ENCODE measurements at places on chromosomes 11 and 22.

GRCh38 chr22:39645532-39645931 lies 75.0 kb downstream of the CACNA1I start:
- DNase-seq, result no peak

GRCh38 chr22:36316419-36316818 lies 63.5 kb downstream of the APOL1 start:
- DNase-seq, result no peak

- DNase-seq, result no peak
These were observed 23.0 kb downstream of the MRPL48 start for GRCh38 chr11:73810637-73811036.

GRCh38 chr11:45233121-45233803 lies 52.9 kb downstream of the SYT13 start:
- no peak for DNase-seq

DNA sequence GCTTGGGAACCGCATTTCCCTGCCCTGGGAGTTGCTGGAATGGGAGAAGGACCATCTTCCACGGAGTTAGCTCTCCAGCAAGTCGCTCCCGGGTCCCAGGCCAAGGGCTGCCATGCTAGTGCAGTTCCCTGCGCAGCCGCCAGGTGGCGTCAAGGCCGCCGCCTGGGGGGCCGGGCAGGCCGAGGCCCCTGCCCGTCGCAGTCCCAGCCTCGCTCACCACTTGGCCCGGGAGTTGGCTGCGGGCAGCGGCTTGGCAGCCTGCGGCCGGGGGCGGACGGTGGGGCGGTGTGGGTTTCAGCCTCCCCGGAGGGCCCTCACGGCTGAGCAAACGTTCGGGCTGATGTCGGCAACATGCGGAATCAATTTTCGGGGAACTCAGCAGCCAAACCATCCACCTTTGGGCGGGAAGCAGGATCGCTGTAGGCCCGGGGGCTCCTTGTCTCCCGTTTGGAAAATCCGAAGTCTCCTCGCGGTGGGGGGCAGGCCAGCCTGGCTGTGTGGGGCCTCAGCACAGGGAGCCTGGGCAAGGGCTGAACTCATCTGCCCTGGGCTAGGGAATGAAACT lies 415.1 kb downstream of the SOX6 start:
- DNase-seq, result peak; percentile 40

DNA sequence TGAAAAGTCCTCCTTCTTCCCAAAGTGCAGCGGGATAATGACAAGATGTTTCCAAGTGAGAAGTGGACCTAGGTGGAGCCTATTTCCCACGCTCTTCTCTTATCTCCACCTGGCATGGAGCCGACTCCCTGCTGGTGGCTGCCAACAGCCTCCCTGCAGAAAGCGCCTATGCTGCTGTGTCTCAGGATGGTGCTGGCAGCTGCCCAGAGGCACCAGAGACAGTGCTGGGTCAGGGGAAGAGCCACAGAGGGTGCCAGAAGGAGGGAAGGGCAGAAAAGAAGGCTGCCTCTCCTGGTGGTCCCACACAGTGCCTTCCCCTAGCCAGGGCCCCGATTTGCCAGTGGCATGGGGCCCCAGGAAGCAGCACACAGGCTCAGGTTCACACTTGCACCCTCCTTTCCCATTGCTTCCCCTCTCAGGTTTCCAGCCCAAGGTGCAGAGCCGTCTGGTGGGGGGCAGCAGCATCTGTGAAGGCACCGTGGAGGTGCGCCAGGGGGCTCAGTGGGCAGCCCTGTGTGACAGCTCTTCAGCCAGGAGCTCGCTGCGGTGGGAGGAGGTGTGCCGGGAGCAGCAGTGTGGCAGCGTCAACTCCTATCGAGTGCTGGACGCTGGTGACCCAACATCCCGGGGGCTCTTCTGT lies 19.0 kb downstream of the CD5 start:
- DNase-seq, result no peak

- DNase-seq, result no peak
These were observed 497.2 kb downstream of the BUD13 start for GRCh38 chr11:116275635-116276034.

- DNase-seq, result peak; percentile 34
These were observed 759 bp upstream of the PEX16 start for GRCh38 chr11:45918331-45918941.

DNA sequence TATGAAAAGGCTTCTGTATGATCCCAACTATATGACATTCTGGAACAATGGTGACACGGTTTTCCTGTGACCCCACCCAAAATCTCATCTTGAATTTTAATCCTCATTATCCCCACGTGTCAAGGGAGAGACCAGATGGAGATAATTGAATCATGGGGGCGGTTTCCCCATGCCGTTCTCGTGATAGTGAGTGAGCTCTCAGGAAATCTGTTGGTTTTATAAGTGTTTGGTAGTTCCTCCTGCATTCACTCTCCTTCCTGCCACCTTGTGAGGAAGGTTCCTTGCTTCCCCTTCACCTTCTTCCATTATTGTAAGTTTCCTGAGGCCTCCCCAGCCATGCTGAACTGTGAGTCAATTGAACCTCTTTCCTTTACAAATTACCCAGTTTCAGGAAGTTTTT lies 53.1 kb upstream of the TSPAN18 start:
- no peak for DNase-seq

DNA sequence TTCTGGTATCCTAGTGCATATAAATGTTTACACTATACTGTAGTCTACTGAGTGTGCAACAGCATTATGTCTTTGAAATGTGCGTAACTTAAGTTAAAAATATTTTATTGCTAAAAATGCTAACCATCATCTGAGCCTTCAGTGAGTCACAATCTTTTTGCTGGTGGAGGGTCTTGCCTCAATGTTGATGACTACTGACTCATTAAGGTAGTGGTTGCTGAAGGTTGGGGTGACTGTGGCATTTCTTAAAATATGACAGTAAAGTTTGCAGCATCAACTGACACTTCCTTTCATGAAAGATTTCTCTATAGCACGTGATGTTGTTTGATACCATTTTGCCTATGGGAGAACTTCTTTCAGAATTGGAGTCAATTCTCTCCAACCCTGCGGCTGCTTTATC lies 8.5 kb upstream of the CREBZF start:
- no peak for DNase-seq

- no peak for DNase-seq
These were observed 253.1 kb downstream of the TTC28 start for GRCh38 chr22:28426346-28427132.

DNA sequence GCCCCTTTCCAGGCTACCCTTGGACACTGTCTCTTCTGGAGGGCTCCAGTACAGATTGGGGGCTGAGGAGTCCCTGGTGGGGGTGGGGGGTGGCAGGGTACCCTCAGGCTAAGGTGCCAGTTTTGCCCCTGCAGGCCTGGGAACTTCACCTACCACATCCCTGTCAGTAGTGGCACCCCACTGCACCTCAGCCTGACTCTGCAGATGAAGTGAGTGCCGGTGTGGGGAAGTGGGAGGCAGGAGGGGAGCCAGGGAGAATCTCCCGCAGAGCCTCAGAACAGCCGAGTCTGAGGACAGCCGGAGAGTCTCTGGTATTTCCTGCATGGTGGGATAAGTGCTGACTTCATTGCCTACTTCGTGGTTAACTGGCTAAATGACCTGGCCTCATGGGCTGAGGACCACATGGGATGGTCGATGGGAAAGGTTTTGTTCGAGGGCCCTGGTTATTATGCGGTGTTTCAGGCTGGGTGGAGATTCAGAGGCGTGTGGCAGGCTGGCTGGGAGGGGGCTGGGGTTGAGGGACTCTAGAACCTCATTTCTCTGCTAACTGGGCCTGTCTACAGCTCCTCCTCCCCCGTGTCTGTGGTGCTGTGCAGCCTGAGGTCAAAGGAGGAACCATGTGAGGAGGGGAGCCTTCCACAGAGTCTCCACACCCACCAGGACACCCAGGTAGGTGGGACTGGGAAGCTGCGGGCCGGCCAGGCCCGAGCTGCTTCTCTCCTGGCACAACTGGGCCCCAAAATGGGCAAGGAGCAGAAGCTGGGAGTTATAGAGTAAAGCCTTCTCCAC lies 8.5 kb downstream of the TMEM258 start:
- DNase-seq, result no peak

- no peak for DNase-seq
These were observed 93.5 kb downstream of the CELSR1 start for GRCh38 chr22:46443850-46444389.

- no peak for DNase-seq
These were observed 1.6 kb downstream of the NCAM1 start for GRCh38 chr11:112962579-112963367.

DNA sequence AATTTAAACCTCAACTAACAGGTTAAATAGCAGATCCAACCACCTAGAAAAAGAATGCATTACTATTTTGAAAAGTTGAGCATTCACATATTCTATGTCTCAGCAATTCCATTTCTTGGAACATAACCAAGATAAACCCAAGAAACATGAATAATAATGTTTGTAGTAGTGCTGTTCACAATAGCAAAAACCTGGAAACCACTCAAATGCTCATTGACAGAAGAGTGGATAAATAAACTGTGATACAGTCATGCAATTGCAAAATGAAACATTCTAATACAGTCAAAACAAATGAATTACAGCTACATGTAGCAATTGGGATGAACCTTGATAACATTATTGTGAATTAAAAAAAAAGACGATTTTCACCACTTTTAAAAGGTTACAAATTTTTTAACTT lies 162.8 kb upstream of the TMEM45B start:
- no peak for DNase-seq

DNA sequence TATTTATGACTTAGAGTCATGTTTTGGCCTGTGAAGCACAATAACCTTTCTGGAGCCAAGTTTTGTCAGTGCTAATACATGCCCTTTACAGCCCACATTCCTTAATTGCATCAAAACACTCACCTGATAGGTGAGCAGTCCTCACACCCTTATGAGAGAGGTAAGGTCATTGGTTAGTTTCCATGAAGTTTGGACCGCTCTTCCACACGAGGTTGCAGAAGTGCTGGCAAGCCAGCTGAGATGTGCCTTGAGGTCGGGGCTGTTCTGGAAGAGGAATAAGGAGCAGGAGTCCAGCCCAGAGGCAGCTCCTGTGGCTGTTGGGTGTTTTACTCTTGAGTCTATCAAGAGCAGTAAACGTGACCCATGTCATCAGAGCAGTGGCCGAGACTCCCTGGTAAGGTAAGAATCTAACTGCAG lies 76.3 kb downstream of the CYB5R2 start:
- DNase-seq, result no peak

DNA sequence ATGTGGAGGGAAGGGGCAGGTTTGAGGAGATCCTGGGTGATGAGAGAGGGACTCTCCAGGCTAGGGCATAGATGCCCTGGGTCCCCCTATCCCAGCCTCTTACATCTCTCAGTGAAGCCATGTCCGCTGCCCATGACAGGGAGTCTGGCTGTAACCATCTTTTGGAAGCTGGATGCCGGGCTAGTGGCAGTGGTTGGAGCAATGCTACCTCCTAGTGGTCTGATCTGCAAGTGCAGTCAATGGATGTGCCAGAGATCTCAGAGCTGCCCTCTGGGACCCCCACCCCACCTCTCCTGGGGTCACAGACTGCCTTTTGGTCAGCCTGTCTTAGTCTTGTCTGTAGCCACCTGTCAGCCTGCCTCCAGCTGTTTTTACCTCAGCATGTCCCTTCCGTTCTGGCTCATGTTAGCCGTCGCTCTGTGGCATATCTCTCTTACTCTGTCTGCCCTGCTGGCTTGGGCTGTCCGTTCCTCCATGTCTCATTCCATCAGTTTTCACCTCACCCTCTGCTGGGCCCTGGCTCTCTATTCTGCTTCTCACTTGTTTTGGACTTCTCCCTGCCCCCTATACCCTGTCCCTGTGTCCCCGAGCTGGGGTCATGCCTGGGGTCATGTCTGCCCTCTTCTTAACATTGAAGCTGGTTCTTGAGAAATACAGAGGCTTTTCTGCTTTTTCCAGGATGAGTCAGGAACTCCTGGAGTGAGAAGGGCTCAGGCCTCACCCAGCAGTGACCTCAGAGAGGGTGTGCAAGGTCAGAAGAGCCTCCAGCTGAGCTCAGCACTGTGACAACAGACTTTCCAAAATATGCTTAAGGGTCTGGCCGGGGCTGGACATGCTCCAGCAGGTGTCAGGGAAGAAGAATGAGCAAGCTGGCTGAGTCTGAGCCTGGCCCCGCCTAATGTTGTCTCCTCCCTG lies 52.0 kb upstream of the THY1 start:
- peak; percentile 45 for DNase-seq

DNA sequence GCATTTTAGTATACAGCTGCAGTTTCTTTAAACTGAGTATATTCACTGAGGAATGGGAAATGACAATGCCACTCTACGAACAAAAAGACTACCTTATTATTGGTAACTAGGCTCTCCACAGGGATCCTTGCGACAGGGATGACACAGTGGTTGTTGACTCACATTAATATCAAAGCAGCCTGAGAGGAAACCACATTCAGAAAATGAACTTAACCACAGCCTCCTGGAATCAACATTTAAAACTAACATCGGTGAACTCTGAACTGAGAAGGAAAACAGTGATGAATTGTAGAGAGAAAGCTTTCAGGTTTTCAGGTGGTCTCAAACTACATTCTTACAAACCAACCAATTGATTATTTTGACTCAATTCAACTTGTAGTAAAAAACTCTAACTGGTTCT lies 90.3 kb upstream of the MTMR2 start:
- no peak for DNase-seq

GRCh38 chr11:65891219-65892136 lies 1.0 kb downstream of the CCDC85B start:
- DNase-seq, result no peak

DNA sequence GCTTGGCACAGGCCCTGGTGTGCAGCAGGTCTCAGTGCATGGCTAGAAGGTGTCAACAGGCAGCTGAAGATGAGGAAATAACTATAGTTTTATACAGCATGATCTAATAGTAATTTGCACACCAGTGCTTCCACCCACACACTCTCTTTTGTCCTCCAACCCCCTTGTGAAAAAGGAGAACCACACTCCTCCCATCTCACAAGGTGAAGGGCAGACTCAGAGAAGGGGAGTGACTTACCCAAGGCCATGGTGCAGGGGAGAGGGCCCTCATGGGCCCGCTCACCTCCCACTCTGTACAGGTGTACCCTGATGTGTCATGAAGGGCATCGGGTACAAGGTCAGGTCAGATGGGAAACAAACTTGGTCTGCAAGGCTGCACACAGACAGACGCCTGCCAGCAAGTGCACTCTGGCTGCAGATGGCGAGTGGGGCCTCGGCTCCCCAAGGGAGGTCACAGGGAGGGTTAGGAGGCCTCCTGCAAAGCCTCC lies 53.4 kb downstream of the DGCR2 start:
- DNase-seq, result no peak

DNA sequence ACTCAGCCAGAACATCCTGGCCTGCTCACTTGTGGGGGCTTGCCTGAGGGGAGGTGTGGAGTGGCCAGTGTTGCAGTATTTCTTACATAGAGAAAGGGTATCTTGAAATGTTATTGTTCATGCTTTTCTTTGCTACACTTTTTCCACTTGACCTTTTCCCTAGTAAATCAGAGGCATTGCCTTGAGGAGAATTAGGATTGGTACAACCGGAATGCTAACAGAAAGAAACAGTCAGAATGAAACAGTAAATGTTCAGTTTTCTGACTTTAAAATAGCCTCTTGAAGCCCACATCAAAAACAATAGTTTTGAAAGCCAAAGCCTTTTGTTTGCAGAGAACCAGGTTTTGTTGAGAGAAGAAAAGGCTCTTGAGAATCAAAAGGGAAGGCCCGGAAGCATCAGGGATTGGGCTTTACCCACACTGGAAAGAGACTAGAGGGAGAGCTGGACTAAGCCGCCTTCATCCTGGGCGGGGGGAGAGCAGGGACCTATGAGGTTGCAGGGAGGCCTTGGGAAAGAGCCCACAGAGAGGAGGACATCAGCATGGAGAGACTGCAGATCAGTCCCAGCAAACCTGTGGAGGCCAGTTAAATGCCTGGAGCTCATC lies 12.4 kb downstream of the ADM start:
- DNase-seq, result no peak

GRCh38 chr11:101960231-101960630 lies 43.9 kb upstream of the ANGPTL5 start:
- no peak for DNase-seq

Measured in fibroblast of skin of left quadriceps (primary cell).